Skeletal muscle cell (primary cell): ENCODE measurements at places on chromosomes 5 and 9.
A peak's percentile ranks its signal among the peaks of the same experiment; 100 is the strongest.

GRCh38 chr5:156929366-156929948, 33.6 kb downstream of the TIMD4 start:
- no peak for DNase-seq

GRCh38 chr5:40484495-40484894, 195.2 kb upstream of the PTGER4 start:
- no peak for DNase-seq

DNA sequence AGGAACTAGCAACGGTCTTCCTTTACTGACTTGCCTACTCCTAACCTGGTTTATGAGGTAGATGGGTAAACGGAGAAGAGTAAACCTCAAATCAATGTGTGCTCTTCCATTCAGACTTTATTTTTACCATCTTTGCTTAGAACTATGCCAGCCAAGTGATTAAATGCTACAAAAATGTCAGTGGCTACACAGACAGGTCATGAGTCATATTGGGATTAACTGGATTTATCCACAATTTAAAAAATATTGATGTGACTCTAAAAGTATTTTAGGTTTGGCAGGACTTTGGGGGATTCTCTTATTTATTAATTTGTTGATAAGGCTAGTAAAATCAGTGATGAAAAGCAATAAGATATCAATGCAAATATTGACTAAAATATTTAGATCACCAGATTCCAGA, 275.0 kb downstream of the PLK2 start:
- DNase-seq: no peak

GRCh38 chr5:150516011-150516410, 8.1 kb downstream of the NDST1 start:
- DNase-seq: no peak

GRCh38 chr9:16030528-16031185, 477.8 kb downstream of the CCDC171 start:
- peak; percentile 92 for DNase-seq

- no peak for DNase-seq
These were observed 48.9 kb downstream of the NTRK2 start for GRCh38 chr9:84718476-84718875.

DNA sequence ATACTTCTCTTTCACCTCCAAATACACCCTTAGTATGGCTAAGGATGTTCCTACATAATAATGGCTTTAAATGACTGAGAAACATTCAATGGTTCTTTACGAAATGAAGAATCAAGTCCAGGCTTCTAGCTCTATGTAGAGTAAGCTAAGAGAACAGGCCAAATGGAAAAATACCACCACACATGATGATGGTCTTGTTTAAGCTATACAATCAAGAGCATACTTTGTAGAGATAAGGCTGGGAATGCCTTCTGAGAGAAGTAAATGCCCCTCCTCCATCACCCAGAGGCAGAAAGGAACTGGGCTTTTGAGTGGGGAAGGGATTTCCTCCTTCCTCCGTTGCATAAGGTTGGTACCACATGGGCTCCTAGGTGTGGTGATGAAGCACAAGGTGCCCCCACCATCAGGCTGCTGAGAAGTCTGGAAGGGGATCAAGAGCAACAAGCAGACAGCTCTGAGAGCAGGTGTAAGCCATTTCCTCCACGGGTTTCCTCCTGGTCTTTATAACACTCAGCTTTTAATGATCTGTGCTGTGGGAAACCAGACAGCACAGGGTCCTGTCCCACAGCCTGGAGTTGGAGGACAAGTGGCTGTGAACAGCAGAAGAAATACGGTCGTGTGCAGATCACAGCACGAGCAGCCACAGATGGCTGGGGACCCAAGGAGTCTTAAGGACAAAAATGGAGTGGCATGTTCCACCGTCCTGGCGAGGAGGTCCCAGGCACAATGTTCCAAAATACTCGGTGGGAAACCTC, 396.9 kb downstream of the CTNND2 start:
- no peak for DNase-seq

GRCh38 chr5:174901336-174901735, 177.0 kb downstream of the MSX2 start:
- DNase-seq: no peak

DNA sequence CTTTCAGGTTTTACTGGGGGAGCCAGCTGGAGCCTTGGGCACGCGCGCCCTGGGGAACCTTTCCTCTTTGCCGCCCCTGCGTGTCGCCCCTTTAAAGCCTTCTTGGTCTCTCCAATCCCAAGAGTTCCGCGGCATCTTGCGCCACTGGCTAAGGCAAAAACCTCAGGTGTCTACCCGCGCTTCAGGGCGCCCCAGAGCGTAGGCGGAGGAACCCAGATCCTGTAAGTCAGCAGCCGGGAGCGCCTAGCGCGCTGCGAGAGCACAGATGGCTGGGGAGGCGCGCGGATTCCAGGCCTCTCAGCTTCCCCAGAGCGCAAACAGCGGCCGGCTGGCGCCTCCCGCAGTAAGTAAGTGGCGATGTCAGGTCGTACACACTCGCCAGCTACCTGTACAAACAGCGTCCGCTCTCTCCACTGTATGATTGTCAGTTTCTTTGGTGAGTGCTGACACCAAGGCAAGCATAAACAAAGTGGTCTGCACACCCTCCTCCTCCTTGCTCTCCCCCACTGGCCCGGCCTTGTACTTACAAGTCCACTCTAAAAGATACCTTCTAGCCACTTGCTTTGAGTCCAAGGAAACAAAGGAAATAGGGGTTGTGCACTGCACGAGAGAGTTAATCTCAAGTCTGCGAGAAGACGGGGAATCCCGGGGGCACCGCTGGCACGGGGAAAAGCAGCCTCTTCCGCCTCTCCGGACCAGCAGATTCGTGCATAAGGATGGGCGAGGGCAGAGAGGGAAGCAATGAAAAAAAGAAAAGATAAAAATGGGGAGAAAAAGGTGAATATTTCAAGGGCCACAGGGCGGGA, 2.9 kb downstream of the HTR1A start:
- no peak for DNase-seq

DNA sequence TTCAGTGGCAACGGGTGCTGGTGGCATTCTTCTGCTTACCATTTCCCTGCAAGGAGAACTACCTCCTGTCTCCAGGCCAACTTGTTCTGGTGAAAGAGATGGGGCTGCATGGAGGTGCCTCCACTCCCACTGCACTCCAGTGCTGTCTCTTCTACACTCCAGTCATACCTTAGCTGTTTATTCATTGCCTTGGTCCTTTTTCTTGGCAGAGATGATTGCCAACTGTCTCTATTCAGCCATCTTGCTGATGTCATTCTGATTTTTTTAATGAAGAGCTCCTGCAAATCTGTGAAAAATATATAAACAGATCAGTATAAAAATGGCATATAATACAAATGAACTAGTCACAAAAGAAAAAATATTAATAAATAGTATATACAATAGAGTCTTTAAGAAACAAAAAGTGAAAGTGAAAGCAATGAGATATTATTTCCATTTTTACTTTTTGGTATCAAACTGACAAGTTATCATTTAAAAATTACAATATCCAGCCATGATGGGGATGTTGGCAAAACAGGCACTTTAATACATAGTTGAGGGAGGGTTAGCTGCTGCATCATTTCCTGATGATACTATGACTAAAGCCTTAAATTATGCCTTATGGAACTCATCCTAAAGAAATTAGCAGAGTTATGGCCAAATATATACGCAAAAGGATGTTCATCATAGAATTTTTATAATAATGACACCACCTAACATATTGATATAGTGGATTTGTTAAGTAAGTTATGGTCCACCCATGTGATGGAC, 109.4 kb downstream of the CARTPT start:
- DNase-seq: peak; percentile 26

- DNase-seq: no peak
These were observed 8.1 kb downstream of the ARPC5L start for GRCh38 chr9:124869986-124870560.

DNA sequence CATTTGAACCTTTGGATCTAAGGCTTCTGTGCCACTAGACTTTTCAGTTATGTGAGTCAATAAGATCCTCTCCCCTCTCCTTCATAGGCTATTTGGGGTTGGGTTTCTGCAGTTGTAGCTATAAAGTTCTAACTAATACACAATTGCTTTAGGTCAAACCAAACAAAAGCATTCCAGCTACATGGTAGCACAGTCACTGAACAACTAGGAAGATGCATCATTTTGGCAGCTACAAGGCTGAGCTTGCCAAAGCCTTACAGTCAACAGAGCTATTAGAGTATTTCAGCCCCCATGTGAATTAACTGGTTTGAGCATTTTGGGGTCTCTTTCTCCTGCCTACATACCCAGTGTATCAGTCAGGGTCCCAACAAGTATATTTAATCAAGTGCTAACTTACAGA, 234.6 kb downstream of the ZNF608 start:
- peak; percentile 61 for DNase-seq

- no peak for DNase-seq
These were observed 235.5 kb downstream of the SLIT3 start for GRCh38 chr5:169065400-169065799.

DNA sequence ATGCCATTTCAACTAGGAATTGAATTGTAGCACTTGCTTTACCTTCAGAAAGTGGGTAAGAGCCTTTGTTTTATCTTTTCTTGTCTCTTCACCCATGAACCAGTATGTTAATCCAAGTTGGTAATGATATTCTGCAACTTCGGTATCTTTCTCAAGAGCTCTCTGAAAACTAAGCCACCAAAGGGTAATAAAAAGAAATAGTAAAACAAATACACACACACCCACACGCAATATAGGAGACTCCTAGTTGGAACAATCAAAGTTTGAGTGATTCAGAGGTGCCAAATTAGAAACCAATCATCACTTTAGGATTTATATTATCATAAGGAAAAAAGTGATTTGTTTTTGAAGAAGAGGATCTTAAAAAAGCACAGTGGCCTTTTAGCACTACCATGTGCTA, 30.4 kb downstream of the SKIC3 start:
- no peak for DNase-seq

GRCh38 chr9:132411091-132411508, 1.1 kb downstream of the CFAP77 start:
- DNase-seq: no peak

GRCh38 chr9:110192531-110193261, 15.3 kb downstream of the C9orf152 start:
- DNase-seq: peak; percentile 84

DNA sequence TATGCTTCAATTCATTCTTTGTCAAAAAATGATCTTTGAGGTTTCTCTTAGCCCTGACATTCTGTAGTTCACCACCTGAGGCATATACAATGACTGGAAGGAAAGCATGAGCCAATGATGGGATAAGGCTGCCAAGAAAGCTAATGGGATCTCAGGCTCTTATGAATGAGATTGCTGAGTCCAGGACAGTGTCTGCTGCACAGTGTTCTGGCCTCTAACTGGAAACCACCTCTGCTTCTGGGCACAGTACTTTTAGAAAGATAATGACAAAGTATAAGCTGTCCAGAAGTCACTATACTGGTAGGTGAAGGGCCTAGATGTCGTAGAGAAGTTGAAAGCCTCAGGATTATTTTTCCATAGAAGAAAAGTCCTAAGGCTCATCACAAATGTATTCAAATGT, 69.1 kb upstream of the PAPPA start:
- no peak for DNase-seq

- no peak for DNase-seq
These were observed 4.8 kb upstream of the IFNA8 start for GRCh38 chr9:21404146-21404545.

DNA sequence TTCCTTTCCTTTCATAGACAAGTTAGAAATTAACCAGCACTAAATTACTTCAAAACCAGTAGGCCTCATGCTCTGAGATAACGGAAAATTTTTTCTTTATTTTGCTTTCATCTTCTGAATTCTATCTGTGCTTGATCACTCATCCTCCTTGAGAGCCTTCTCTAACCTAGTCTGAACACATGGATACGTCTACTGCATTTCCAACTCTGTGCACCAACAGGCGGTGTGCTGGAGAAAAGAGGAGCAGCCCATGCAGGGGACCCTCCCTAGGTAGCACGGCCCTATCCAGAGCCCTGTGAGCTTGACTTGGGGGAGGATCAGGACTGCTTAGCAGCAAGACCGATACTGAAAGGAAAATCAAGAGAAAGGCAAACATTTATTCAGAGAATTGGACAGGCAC, 149.8 kb downstream of the AUH start:
- no peak for DNase-seq

GRCh38 chr5:58317009-58317408, 142.9 kb downstream of the PLK2 start:
- no peak for DNase-seq

GRCh38 chr5:81545911-81546310, 152.0 kb upstream of the ACOT12 start:
- no peak for DNase-seq

GRCh38 chr9:110340306-110340705, 2.6 kb upstream of the TXNDC8 start:
- DNase-seq: no peak

- DNase-seq: no peak
These were observed 516.9 kb upstream of the ZNF608 start for GRCh38 chr5:125263356-125263755.

GRCh38 chr5:107118184-107119019, 552.3 kb downstream of the EFNA5 start:
- DNase-seq: no peak

GRCh38 chr5:54259090-54259489, 51.3 kb downstream of the ARL15 start:
- DNase-seq: peak; percentile 15

DNA sequence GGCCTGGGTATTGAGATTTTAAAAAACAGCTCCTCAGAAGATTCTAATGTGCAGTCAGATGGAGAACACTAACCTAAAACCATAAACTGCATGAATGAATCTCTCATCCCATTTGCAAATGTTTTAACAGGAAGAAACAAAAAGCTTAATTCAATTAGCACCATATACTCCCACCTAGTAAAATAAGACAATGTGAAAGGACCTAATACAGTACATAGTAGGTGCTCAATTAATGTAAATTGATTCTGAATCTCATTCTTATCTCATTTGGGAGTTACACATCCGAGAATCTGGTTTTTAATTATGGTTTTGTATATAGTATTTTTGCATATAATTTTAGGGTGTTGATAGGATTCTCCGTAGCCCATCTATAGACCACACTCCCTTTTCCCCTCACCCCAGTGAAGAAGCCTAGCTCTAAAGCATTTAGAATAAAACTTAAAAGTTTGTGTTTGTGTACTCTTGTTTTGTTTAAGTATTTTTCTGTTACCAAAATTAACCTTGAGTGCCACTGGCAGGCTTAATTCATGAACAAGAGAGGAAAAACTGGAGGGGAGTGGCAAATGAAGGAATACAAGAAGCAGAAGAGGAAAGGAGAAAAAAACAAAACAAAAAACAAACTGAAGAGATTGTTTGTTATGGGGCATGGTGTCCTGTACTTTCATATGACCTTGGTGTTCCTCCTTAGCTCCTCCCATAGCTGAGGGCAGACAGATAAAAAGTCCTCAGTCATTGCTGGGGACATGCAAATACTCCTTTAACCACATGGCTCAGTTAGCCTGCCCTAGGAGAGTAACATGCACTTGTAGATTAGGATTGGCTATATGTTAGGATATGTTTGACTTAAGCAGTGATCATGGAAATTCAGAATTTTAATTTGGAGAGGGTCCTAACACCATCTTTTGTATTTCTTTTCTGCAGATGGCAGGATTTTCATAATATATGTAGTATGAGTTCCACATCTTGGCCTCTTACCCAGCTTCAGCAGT, 1.2 kb downstream of the RNF14 start:
- no peak for DNase-seq

DNA sequence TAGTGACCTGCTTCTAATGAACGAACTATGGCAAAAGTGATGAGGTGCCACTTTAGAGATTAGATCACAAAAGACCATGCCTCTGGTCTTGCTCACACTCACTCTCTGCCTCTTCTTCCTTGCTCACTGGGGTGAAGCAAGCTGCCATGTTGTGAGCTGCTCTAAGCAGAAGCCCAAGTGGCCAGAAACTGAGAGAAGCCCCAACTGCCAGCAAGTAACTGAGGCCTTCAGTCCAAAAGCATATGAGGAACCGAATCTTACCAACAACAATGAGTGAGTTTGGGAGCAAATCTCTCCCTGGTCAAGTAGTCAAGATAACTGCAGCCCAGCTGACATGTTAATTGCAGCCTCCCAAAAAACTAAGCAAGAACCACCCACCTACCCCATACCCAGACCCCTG, 126.0 kb upstream of the ACO1 start:
- no peak for DNase-seq
